Cortex of kidney (tissue), 1 donor: ENCODE measurements at places on chromosomes 11 and 22.

- no peak for DNase-seq
Measured at GRCh38 chr22:30602049-30602448, 4.9 kb upstream of the TCN2 start.

DNA sequence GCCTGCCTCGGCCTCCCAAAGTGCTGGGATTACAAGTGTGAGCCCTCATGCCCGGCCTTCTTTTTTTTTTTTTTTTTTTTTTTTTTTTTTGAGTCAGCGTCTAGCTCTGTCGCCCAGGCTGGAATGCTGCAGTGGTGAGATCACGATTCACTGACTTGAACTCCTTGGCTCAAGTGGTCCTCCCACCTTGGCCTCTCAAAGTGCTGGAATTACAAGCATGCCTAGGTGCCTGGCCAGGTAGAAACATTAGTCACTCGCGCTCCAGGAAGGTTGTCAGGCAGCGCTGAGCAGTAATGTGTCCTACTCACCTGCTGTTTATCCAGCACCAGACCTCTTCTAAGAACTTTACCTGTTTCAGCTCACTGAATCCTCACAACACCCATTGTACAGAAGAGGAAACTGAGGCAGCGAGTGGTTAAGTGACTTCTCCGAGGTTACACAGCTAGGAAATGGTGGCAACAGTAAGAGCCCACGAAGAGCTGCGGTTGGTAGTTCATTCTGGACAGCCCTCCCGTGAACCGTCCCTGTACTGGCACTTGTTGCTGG lies 496 bp upstream of the CST6 start:
- no peak for DNase-seq

DNA sequence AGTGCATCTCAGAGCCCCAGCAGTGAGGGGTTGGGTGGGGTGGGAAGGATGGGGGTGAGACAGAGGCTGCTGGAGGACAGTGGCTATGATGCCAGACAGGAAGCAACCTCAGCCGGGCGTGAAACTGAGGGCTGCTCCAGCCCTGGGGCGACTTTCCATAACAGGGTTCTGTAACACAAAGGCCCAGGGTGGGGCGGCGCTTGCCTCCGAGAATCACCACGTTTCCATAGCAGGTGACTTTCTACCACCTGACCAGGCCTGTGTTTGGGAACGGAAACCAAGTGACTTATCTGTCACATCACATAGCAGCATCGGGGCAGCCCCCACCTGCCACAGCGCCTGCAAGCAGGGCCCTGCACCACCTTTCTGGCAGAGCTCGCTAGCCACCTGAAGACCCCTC lies 85.8 kb downstream of the TRMU start:
- no peak for DNase-seq

DNA sequence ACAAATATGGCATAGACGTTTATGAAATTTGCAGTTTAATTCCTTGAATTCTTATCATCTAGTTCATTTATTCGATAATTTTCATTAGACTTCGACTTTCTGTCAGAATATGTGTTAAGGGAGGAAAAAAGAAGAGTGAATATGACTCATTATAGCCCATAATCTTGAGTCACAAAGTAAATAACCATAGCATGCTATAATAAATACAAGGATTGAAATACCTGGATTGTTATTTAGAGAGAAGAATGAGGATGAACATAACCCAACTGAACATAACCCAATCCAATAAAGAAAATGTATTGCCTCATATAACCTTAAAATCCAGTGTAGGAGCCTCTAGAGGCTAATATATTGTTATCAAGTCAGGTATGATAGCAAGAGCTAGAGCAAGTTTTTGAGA lies 1858.3 kb upstream of the RAG2 start:
- no peak for DNase-seq

GRCh38 chr22:50600538-50600937 lies at the start of gene MAPK8IP2:
TSS of gene MAPK8IP2 (plus strand) at chr22:50600793. CDS start at chr22:50600819, 26 bp downstream.
- no peak for DNase-seq

- no peak for DNase-seq
Measured at GRCh38 chr11:76369406-76369805, 11.5 kb downstream of the THAP12 start.

- no peak for DNase-seq
Measured at GRCh38 chr11:93481696-93482095, 61.5 kb downstream of the SMCO4 start.

- DNase-seq: no peak
Measured at GRCh38 chr11:12693479-12694182, 19.4 kb downstream of the TEAD1 start.

- DNase-seq: no peak
Measured at GRCh38 chr11:22432291-22433093, 94.3 kb downstream of the SLC17A6 start.

DNA sequence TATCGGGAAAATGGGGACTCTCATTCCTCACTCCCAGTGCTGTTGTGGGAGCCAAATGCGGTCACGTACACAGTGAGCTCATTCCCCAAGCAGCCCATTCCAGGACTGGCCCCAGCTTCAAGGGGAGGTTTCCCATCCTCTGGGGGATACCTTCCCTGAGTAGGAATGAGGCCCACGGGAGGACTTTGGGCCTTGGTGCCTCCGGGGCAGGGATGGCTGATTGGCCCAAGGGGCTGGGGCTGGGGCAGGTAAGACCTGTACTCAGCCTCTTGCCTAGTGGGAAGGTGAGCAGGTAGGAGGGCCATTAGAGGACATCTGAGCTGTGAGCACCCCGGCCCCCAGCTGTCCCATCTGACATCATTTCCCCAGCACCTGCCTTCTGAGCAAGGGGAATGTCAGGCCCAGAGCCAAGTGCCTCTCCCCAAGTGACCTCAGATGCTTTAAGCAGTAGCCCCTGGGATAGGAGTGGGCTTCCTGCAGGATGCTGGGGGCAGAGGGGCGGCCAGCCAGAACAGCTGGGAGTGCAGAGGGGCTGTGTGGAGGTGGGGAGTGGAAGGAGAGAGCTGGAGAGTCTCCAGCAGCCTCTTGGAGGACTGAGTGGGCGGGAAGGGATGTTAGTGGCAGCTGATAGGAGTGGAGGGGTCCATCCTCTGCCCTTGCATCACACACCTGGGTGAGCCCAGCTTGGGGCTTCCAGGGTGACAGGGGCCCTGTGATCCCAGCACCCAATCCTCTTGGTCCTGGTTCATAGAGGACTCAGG lies 58.4 kb downstream of the CD82 start:
- no peak for DNase-seq

GRCh38 chr11:113311536-113311935 lies 2.8 kb upstream of the TTC12 start:
- no peak for DNase-seq

DNA sequence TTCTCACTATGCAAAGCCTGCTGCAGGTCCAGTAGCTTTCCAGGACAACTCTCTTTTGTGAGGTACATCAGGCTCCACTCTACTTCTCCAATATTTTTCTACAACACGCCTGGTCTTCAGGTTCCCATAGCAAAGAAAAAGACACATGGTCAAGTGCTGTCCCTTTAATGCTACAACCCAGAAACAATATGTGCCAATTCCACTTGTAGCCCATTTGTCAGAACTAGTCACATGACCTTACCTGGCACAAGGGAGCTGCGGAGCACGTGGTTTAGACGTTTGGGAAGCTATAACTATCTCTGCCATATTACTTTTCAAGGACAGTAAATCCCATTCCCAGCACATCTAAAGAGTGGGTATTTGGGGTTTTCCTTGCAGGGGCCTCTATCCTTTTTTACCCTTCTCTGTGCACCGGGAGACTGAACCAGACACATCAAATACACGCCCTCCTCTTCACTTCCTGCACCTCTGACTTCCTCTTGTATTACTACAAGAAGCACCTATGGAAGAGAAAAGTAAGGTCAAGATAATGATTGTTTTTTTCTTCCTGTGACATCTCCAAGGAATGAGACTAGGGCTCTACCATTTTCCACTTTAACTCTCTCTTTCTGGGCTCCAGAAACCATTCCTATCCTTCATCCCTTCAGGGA lies 237.6 kb downstream of the ETS1 start:
- DNase-seq: no peak

GRCh38 chr11:45133878-45134277 lies 12.6 kb upstream of the PRDM11 start:
- DNase-seq: no peak

DNA sequence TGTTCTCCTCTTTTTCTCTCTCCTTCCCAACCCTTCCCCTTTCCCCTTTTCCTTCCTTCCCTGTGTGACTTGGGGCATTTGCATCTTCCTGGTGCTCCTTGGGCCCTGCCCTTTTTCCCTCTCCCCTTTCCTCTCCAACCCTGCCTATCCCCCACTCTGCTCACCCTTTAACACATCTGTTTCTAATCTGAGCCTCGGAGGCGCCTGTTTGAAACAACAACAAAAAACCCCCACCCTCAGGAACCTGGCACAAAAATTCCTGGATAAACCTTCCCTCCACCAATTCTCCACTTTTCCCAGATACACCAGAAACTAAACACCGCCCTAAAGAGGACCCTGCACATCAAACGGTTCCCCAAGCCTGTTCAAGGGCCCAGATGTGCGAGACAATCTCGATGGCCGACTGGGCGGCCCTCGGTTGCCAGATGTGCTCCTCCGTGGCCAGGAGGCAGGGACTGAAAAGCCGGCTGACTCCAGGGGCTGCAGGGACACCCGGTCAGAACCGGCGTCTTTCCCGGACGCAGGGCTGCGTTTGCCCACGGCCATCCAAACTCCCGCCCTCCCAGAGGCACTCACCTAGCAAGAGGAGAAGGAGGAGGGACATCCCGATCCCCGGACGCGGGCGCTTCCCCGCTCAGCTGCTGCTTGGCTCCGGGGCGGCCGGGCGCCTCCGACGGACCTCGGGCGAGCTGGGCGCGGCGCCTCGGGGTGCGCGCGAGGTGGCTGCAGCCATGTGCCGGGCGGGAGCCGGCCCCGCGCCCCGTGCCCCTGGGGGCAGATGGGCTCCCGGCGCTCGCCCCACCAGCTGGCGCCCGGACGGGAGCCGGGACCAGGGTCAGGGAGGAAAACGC lies 486 bp downstream of the CLMP start:
- no peak for DNase-seq

GRCh38 chr11:130879836-130880235 lies 36.4 kb downstream of the SNX19 start:
- DNase-seq: no peak

DNA sequence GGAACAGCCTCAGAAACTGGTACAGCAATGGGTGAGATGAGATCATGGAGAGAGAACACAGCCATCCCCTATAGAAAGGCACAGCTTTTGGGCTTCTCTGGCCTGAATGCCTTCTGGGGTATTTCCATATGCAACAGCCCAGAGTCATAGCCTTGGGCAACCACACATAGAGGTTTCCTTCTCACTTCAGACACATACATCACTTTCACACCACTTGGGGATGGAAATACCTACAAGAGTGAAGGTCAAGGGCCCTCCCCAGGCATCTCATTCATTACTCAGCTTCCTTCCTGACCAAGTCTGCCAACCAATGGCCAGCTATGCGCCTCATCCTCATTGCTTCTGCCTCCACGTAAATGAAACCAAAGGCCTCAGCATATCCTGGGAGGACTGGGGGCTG lies 17.7 kb upstream of the OLFML1 start:
- DNase-seq: no peak

GRCh38 chr11:75135021-75135650 lies 15.8 kb upstream of the SLCO2B1 start:
- DNase-seq: no peak

GRCh38 chr11:66220566-66220935 lies 47.9 kb upstream of the RAB1B start:
- no peak for DNase-seq

DNA sequence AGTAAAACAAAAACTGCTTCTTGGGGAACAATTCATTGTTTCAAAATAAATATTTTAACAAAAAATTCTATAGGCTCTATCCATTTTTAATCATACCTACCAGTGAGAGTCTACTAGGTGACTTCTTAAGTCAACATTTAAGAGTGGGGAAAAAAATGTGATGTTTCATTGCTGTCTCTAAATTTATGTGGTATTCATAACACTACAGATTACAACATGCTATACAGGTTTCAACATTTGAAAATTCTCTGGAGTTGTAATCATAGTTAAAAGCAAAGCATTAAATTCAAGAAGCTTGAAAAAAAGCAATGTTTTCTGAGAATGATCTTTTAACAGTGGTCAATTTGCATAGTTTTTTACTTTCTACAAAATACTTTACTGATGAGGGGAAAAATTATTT lies 18.3 kb downstream of the SBF2 start:
- DNase-seq: no peak

DNA sequence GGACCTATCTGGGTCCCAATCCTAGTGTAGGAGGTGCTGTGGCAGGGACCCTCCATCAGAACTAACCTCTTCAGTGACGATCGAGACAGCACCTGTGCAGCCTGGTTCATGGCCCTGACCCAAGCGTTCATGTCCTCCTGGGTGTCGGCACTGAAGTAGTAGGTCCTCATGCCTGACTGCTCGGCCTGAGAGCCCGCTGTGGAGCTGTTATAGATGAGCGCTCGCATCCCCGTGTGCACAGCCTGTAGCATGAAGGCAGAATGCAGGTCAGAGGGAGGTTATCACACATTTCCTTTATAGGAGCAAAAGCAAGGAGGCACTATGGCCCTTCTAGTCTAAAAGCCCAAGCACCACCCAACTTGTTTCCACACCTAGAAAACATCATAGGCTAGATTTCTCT lies 103.0 kb downstream of the C11orf58 start:
- DNase-seq: no peak

- no peak for DNase-seq
Measured at GRCh38 chr11:7254731-7255291, 3.1 kb downstream of the SYT9 start.

GRCh38 chr11:119828006-119828405 lies 99.0 kb upstream of the NECTIN1 start:
- no peak for DNase-seq

- DNase-seq: no peak
Measured at GRCh38 chr11:45810431-45811108, 5.6 kb downstream of the SLC35C1 start.

DNA sequence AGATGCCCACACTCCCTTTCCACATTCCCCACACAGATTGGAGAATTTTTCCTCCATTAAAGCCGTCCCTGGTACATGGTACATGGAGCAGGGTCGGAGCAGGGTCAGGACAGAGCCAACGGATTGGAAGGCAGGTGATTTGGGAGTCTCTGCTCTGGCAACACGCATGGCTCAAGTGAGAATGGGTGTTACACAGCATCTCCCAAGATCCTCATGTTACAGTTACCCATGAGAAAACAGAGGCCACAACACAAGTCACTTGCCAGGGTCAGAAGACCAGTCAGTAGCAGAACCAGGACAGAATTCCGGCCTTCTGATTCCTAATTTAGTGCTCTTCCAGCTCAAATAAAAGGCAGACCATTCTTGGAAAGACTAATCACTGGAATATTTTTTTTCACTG lies 7.7 kb upstream of the F2 start:
- DNase-seq: no peak

- no peak for DNase-seq
Measured at GRCh38 chr11:118217575-118217974, 7.2 kb downstream of the JAML start.

DNA sequence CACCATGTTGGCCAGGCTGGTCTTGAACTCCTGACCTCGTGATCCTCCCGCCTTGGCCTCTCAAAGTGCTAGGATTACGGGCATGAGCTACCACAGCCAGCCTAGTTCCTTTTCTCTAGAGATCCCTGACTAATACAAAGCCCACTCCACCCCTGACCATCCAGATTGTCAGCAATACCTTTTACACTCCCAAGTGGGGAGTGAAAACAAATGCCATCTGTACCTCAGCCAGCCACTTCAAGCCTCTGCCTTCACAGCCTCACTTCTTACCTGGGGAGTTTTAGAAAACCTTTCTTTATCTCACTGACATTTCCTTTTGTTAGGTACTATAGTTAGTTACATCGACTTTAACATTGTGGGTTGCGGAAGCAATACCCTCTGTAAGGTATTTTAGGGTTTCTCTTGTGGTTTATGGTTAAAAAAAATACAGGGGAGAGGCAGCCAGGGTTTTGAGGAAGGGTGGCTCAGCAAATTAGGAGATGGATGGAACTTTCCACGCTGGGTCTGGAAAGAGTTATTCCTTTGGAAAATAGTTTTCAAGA lies 8.9 kb downstream of the TOM1 start:
- DNase-seq: no peak
